ENCODE measurements at places on chromosomes 3 and 15.

GRCh38 chr3:37271611-37272010 lies 97.2 kb upstream of the LRRFIP2 start:
- no peak for DNase-seq

- no peak for DNase-seq
Observed at GRCh38 chr3:112095731-112096130, 9.5 kb downstream of the C3orf52 start.

- no peak for DNase-seq
Observed at GRCh38 chr3:43759297-43759782, 68.6 kb downstream of the ABHD5 start.

DNA sequence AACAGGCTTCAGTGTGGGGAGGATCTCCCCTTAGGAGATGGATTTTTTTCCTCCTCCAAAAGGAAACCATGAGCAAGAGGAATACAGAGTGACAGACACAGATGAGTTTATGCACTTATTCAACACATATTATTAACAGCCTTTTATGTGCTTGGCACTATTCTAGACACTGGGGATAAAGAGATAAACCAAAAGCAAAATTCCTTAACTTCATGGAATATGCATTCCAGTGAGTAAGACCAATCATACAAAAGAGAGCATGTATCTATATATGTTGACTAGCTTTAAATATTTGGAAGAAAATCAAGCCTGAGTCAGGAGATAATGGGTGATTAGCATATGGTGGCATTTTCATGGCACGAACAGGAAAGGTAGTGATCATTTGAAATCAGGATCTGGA lies 284.4 kb upstream of the RASGRP1 start:
- no peak for DNase-seq

- no peak for DNase-seq
Observed at GRCh38 chr3:120435621-120436020, 15.2 kb downstream of the FSTL1 start.

- DNase-seq, result no peak
Observed at GRCh38 chr15:72437650-72438316, 36.3 kb upstream of the ARIH1 start.

DNA sequence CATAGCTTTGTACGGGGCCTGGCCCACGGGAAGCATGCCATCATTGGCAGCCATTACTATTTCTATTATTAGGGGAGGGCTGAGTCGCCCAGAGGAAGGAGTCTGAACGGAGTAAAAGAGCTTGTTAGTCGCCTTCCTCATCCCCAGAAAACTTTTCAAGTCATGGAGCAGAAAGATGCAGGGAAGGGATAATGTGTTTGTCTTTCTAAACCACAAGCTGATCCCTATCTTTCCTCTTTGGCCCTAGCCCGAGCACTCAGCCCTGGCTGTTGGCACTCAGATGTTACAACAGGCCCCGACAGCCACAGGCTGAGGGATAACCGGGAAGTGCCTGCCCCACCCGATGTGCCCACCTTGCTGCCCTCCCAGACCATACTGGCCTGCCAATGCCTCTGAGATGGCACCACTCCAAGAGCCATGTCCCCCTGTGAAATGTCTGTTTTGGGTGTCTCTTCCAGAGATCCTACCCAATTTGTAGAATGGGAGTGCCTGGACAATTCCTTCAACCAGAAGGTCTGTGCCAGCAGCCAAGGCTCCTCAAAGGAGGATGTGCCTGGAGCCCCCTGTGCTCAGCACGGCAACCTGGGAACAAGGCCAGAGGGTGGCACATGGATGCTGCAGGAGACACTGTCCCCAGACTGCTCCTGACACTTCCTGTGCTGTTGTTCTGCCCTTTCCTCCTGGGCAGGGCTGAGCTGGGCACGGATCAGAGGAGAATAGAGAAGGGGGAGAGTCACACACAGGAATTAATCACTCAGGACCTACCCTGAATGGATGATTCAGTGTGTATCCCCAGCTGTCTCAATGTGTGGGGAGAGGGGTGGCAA lies 10.8 kb downstream of the PAK6 start:
- no peak for DNase-seq

DNA sequence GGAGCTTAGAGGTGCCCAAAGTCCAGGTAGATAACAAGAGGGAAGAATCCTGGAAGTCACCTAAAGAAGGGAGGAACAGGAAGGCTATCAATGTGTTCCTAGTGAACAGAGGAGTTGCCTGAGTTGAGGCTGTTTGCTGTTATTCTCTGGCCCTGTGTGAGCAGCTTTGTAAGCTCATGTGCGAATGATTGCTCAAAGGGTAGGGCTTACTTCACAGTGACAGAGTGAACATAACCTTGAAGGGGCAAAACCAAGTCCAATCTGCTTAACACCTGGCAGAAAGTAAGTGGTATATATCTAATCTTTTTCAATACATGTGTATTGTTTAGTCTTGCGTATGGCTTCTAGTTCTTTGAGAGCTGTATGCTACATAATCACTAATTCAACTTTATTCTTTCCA lies 1153.6 kb downstream of the TUSC7 start:
- no peak for DNase-seq

- DNase-seq, result no peak
Observed at GRCh38 chr3:62041681-62042080, 331.7 kb downstream of the FEZF2 start.

GRCh38 chr3:130671545-130672312 lies 74.9 kb downstream of the PIK3R4 start:
- no peak for DNase-seq

- DNase-seq, result no peak
Observed at GRCh38 chr3:163315786-163316185, 1762.5 kb downstream of the SI start.

GRCh38 chr15:90213818-90214204 lies 12.7 kb downstream of the SEMA4B start:
- DNase-seq, result no peak

DNA sequence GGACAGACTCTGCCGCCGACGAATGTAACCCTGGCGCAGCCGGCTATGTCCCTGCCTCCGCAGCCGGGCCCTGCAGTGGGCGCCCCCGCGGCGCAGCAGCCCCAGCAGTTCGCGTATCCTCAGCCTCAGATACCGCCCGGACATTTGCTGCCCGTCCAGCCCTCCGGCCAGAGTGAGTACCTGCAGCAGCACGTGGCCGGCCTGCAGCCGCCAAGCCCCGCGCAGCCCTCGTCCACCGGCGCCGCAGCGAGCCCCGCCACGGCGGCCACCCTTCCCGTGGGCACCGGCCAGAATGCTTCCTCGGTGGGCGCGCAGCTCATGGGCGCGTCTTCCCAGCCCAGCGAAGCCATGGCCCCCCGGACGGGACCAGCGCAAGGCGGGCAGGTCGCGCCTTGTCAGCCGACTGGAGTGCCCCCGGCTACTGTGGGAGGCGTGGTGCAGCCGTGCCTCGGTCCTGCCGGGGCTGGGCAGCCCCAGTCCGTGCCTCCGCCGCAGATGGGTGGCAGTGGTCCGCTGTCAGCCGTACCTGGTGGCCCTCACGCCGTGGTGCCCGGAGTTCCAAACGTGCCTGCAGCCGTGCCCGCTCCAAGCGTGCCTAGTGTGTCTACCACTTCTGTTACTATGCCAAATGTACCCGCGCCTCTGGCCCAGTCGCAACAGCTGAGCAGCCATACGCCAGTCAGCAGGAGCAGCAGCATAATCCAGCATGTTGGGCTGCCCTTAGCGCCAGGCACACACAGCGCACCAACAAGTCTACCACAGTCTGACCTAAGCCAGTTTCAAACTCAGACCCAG lies 2.4 kb downstream of the TSC22D2 start:
- no peak for DNase-seq

- no peak for DNase-seq
Observed at GRCh38 chr15:68372291-68372811, 59.6 kb downstream of the ITGA11 start.

Measured in esophagus squamous epithelium (tissue), 5 donors.